GM06990 (cell line): ENCODE measurements at places on chromosomes 13 and 19.

GRCh38 chr13:26604784-26605545, 47.5 kb downstream of the WASF3 start:
- DNase-seq = no peak

DNA sequence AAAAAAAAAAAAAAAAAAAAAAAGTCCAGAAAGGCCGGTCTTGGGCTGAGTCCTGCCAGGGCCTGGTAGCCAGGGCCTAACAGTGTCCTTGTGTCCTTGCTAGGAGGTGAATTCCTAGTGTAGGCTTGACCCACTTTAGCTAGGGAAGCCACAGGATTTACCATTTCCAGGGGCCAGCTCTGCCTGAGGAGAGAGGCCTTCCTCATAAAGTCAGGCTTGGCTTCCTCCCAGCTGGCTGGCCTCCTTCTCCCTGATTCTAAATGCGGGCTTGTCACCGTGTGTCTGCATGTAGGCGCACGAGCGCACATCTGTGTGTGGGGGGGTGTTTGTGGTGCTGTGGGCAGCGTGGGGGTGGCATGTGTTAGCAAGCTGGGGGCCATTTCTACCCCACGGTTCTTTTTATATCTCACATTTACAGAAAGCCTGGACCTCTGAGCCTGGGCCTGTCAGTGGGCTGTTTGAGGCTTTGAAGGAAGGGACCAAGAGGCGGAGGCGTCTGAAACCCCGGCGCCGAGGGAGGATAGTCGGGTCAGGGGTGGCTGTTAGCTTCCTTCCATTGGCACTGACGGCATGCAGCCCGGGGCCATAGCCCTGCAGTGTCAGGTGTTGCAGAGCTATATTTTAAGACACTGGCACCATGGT, 31.7 kb downstream of the IER2 start:
- peak; percentile 67 for DNase-seq

DNA sequence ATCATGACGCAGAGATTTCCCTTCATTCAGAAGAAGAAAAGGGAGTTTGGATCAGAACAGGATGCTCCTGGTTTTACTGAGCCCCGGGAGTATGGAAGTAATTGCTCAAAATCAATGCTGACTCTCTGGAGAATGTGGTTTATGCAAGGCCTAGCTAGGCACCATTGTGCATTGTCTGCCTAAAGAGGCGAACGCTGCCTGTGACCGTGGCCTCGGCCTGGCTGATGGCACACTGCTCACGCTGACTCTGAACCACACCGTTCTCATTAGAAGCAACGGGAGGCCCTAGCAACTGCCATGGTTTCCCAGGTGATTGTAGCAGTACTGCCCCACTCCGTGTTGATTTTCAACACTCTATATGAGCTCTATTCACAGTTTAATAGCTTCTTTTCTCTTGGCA, 41.7 kb upstream of the UBL3 start:
- no peak for DNase-seq

- no peak for DNase-seq
Measured at GRCh38 chr19:12664406-12665280, 1.9 kb downstream of the MAN2B1 start.

DNA sequence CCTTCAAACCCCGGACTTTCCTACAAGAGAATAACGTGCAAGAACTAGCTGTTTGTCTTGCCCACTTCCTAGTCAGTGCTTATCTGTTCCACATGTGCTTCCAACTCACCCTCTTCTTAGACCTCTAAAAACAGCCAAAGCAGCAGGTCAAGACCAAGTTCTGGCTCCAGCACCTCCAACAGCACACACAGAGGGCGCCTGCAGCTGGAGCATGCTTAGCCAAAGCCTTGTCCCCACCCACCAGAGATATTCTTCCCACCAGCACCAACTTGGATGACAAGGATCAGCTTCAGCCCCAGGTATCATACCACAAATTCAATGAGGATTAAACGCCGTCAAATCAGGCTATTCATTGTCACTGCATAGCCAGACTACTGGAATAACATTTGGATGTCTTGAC, 17.9 kb downstream of the RCBTB1 start:
- DNase-seq = no peak

GRCh38 chr13:91664039-91664438, 265.6 kb downstream of the GPC5 start:
- no peak for DNase-seq

DNA sequence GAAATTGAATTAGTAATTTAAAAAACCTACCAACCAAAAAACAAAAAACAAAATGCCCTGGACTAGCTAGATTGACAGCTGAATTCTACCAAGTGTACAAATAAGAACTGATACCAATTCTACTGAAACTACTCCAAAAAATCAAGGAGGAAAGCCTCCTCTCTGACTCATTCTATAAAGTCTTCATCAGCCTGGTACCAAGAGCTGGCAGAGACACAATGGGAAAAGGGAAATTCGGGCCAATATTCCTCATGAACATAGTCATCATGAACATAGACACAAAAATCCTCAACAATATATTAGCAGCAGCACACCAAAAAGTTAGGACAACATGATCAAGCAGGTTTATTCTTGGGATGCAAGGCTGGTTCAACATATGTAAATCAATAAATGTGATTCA, 2667.7 kb upstream of the PCDH20 start:
- no peak for DNase-seq

DNA sequence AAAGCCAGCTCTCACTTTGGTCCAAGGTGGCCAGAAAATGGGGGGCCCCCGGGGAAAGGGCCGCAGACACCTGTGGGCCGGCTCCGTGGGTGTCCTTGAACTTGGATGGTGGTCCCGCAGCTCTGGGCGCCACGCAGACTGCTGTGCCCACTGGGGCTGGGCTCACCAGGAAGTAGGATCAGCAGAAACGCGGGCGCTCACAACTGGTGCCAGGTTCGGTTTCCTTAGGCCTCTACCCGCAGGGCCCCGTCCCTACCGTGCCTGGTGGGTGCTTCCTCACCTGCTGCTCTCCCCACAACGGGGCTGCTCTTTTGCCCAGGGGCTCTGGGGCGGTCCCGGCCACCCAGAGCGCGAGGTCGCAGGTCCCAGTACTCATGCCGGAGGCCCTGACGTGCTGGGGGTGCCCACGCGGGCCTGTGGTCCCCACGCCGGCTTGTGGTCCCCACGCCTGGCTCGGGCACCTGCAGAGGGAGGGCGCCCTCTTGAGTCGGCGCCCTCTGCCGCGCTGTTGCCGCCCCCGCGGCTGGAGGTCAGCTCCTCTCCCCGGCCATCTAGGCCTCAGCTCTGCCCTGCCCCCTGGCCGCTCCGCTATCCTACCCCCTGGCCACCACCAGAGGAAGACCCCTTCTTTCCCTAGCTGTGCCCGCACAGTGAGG, 1303.6 kb downstream of the UQCRFS1 start:
- DNase-seq = no peak

GRCh38 chr13:111219950-111220349, 100.5 kb upstream of the TEX29 start:
- DNase-seq = no peak

GRCh38 chr13:99122171-99122570, 78.5 kb upstream of the UBAC2 start:
- DNase-seq = no peak

DNA sequence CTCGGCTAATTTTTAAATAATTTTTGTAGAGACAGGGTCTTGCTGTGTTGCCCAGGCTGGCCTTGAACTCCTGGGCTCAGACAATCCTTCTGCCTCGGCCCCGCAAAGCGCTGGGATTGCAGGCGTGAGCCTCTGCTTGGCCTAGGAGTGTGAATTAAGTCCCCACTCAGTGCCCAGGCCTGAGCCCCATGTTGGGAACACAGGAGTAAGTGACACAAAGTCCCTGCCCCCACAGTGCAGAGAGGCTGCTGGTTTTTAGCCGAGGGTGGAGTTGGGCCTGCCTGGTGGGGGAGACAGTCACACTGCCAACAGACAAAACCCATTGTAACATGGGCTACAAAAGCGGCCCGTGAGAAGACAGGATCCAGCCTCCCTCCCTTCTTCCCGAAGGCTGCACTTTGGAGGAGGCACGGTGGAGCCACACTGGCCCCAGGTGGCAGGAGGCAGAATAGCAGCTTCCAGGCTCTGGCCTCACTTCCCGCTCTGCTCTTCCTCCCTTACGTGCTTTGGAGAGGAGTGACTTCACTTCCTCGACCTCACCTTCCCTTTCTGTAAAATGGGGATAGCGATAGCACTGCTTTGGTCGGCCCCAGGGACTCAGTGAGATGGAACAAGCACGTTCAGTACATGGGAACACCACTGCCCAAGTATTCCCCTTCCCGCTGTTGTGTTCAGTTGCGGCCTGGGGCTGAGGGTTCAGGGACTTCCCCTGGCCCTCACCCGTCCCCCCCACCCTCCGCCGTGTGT, 15.2 kb upstream of the EHD2 start:
- peak; percentile 63 for DNase-seq

DNA sequence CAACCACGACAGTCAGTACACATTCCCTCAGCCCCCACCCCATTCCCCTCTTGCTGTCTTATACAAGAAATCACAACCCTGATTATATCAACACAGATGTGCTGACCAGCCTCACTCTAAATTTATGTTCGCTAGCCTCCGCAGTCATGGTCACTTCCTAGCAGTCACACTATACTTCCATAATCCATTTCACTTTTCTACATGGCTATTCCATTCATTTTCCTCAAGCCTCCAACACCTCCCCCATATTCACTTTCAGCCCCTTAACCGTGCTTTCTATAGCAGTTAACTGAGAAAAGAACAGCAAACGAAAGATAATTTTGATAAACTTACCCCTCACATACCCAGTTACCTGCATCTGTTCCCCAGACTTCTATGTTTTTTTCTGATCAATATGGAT, 8.4 kb downstream of the LSM14A start:
- DNase-seq = no peak

DNA sequence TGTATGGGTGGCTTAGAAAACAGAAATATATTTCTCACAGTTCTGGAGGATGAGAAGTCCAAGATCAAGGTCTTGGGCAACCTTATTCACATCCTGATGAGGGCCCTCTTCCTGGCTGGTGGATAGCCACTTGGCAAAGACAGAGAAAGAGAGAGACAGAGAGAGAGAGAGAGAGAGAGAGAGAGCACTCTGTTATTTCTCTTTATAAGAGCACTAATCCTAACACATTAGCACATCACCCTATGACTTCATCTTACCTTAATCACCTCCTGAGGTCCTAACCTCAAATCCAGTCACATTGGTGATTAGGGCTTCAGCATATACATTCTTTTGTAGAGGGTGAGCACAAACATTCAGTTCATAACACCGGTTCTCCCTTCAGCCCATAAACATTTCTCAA, 430.3 kb downstream of the EFNB2 start:
- no peak for DNase-seq
